ENCODE measurements at places on chromosomes 4 and X. TPM values are rescaled to one million over a fixed set of nuclear protein-coding genes. Genes with fewer than 3 reads are reported as not detected.

Gene KIT
- total RNA-seq = 0.23 TPM

Gene PWWP3B
- not detected for total RNA-seq

Gene GAGE12F
- total RNA-seq = not detected

Gene WFS1
- total RNA-seq = 4.3 TPM

Gene APELA
- total RNA-seq = not detected

Gene ADAMTS3
- not detected for total RNA-seq

Gene GAGE10
- total RNA-seq = not detected

Gene MAGEE2
- not detected for total RNA-seq

Gene TLR7
- 1.0 TPM for total RNA-seq

Gene PPP1R2C
- not detected for total RNA-seq

Gene SPANXN3
- total RNA-seq = not detected

Gene NEUROG2
- total RNA-seq = not detected

Gene GAGE12J
- total RNA-seq = not detected

Gene SLC7A11
- 0.54 TPM for total RNA-seq

- H3K27ac ChIP-seq = no peak within 1 kb of the TSS
- DNase-seq = no peak
- no peaks in the 10 kb centered on the region for H3K4me1 ChIP-seq
- H3K4me3 ChIP-seq = peak within 1 kb of the TSS; percentile 34
Measured at GRCh38 chr4:57109847-57110639, at the start of gene IGFBP7. TSS of gene IGFBP7 (minus strand) at chr4:57110385. CDS start at chr4:57110351, 34 bp downstream.

GRCh38 chr4:136931781-136932180, 600.5 kb downstream of the PCDH18 start:
- no peak for DNase-seq
- no peak overlapping the region for H3K4me3 ChIP-seq
- H3K27me3 ChIP-seq = no peaks in the 10 kb centered on the region
- no peaks in the 10 kb centered on the region for H3K36me3 ChIP-seq
- no peak overlapping the region for H3K27ac ChIP-seq

GRCh38 chr4:46441136-46441859, 51.4 kb upstream of the GABRA2 start:
- H3K27me3 ChIP-seq = no peaks in the 10 kb centered on the region
- H3K4me1 ChIP-seq = no peaks in the 10 kb centered on the region
- H3K36me3 ChIP-seq = no peaks in the 10 kb centered on the region
- no peak overlapping the region for H3K4me3 ChIP-seq
- H3K27ac ChIP-seq = no peak overlapping the region

- no peak overlapping the region for H3K4me3 ChIP-seq
- H3K27me3 ChIP-seq = no peaks in the 10 kb centered on the region
- H3K27ac ChIP-seq = no peak overlapping the region
Measured at GRCh38 chr4:88335092-88335665, 43.5 kb upstream of the HERC6 start.

- no peaks in the 10 kb centered on the region for H3K36me3 ChIP-seq
- no peak for DNase-seq
- H3K27me3 ChIP-seq = no peaks in the 10 kb centered on the region
Measured at GRCh38 chrX:9110808-9111207, 76.9 kb upstream of the FAM9B start.

DNA sequence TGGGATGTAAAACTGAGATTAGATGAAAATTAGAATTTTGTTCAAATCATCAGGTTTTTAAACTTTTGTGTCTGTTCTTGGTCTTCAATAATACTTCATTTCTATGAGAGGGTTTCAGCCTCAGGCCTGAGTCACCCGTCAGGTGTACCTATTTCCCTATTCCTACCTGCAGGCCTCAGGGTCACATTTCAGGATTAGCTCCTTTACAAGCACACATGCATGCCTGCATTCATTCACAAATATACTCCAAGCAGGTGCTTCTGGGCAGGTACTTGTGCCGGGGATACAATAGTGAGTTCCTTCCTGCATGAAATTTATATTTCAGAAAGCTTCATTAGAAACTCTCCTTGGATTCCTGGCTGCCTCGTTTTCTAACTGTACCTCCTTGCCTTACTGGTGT, 114.9 kb downstream of the SHISA3 start:
- H3K27ac ChIP-seq = no peak overlapping the region
- no peaks in the 10 kb centered on the region for H3K27me3 ChIP-seq
- no peaks in the 10 kb centered on the region for H3K4me1 ChIP-seq
- no peaks in the 10 kb centered on the region for H3K36me3 ChIP-seq
- DNase-seq = no peak
- H3K4me3 ChIP-seq = no peak overlapping the region

GRCh38 chr4:117478702-117479101, 393.3 kb upstream of the TRAM1L1 start:
- H3K36me3 ChIP-seq = no peaks in the 10 kb centered on the region
- DNase-seq = no peak
- no peaks in the 10 kb centered on the region for H3K27me3 ChIP-seq
- H3K4me3 ChIP-seq = no peak overlapping the region

GRCh38 chrX:107324493-107325310, 118.3 kb downstream of the DNAAF6 start:
- no peak overlapping the region for H3K27ac ChIP-seq
- H3K36me3 ChIP-seq = no peaks in the 10 kb centered on the region
- H3K27me3 ChIP-seq = no peaks in the 10 kb centered on the region
- DNase-seq = no peak

- H3K27ac ChIP-seq = no peak overlapping the region
- H3K36me3 ChIP-seq = no peaks in the 10 kb centered on the region
- H3K27me3 ChIP-seq = no peaks in the 10 kb centered on the region
- H3K4me1 ChIP-seq = no peaks in the 10 kb centered on the region
- H3K4me3 ChIP-seq = no peak overlapping the region
Measured at GRCh38 chr4:7374571-7374970, 60.2 kb downstream of the PSAPL1 start.

DNA sequence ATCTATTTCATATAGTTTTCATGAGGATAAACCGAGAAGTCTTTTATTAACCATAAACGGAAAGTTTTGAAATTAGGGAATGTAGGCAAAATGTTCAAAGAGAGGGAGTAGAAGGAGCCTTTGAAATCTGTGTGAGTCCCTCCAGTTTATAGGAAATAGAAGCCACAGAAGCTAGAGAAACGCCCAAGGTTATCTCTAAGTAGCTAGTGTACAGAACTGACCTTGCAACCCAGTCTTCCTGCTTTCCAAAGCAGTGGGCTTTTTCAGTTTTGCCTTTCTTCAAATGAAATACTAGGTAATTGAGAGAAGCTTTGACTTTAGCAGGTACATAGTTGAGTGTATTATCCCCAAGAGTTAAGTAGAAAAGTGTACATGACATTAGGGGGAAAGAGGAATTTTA, 39.4 kb downstream of the STIM2 start:
- no peak for DNase-seq
- H3K4me1 ChIP-seq = peaks cover 46% of the 10 kb centered on the region
- no peak overlapping the region for H3K4me3 ChIP-seq
- no peaks in the 10 kb centered on the region for H3K27me3 ChIP-seq
- no peak overlapping the region for H3K27ac ChIP-seq

GRCh38 chr4:172404676-172405075, 591.5 kb downstream of the GALNTL6 start:
- no peak overlapping the region for H3K27ac ChIP-seq
- no peak overlapping the region for H3K4me3 ChIP-seq
- no peak for DNase-seq
- H3K27me3 ChIP-seq = no peaks in the 10 kb centered on the region

- peaks cover 28% of the 10 kb centered on the region for H3K4me1 ChIP-seq
Measured at GRCh38 chr4:169410839-169411770, 140.3 kb upstream of the SH3RF1 start.

DNA sequence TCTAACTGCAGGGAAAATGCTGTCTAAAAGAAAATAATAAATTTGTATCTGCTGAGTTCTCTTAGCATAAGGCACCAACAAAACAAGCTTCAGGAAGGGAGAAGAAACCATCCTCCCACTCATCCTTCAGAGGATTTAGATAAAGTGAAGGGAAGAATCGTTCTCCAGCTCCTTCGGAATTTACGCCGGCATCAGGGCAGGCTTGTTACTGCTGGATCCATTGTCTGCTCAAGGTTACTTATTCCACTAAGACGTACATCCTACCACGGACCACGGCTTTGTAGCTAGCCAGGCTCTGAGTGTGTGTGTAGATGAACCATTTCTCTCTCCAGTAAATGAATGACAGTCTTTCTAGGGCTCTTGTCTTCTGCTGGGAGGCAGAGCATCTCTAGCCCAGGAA, 60.4 kb downstream of the HAND2 start:
- H3K27me3 ChIP-seq = no peaks in the 10 kb centered on the region
- no peaks in the 10 kb centered on the region for H3K4me1 ChIP-seq
- H3K27ac ChIP-seq = no peak overlapping the region
- no peak for DNase-seq
- H3K36me3 ChIP-seq = no peaks in the 10 kb centered on the region

- no peaks in the 10 kb centered on the region for H3K27me3 ChIP-seq
- no peaks in the 10 kb centered on the region for H3K4me1 ChIP-seq
- H3K36me3 ChIP-seq = no peaks in the 10 kb centered on the region
- no peak overlapping the region for H3K27ac ChIP-seq
- DNase-seq = no peak
Measured at GRCh38 chr4:8350841-8351461, 81.4 kb downstream of the HTRA3 start.

DNA sequence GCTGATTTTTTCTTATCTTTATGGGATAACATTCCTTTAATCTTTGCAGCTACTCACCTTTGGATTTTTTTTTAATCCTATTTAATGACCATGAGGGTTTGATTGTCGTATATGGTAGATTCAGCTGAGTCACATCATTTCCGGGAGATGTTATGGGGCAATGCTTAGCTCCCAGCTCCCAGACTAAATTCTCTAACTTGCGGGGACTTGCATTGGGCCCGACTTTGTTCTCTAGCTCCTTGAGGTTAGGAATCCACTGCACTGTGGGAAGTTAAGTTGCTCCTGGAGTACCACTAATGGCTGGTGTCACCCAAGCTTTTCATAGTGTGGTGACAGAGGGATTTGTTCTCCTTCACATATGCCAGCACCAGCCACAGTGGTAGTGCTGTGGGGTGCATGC, 287.4 kb downstream of the TECRL start:
- no peak overlapping the region for H3K27ac ChIP-seq
- no peak for DNase-seq
- no peaks in the 10 kb centered on the region for H3K27me3 ChIP-seq
- H3K36me3 ChIP-seq = no peaks in the 10 kb centered on the region
- H3K4me3 ChIP-seq = no peak overlapping the region

All from naive thymus-derived CD4-positive, alpha-beta T cell (primary cell).